ENCODE measurements at places on chromosomes 1 and 21.
A peak's percentile ranks its signal among the peaks of the same experiment; 100 is the strongest.

GRCh38 chr1:188363943-188364342, 1535.2 kb downstream of the PLA2G4A start:
- no peak for DNase-seq

DNA sequence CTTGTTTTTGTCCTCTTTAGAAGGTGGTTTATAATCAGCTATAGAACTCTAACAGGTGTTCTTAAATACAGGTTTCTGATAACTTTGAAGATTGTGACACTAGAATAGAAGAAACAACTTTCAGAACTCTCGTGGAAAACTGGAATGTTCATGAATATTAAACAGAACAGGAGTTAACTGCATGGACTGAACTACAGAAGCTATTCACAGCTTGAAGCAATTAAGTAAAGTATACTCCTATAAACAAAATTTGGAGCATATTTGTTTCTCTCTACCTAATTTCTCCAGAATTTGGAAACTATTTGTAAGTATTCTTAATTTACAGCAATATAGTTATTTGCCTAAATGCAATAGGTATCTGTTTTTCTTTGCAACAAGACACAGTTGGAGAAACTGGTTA, 824.8 kb downstream of the ADGRL2 start:
- DNase-seq = no peak

GRCh38 chr1:234008591-234008990, 104.1 kb downstream of the SLC35F3 start:
- DNase-seq = no peak

- no peak for DNase-seq
Measured at GRCh38 chr1:111218701-111219556, 8.6 kb upstream of the CHI3L2 start.

GRCh38 chr1:166999075-166999474, 10.0 kb downstream of the MAEL start:
- DNase-seq = no peak

DNA sequence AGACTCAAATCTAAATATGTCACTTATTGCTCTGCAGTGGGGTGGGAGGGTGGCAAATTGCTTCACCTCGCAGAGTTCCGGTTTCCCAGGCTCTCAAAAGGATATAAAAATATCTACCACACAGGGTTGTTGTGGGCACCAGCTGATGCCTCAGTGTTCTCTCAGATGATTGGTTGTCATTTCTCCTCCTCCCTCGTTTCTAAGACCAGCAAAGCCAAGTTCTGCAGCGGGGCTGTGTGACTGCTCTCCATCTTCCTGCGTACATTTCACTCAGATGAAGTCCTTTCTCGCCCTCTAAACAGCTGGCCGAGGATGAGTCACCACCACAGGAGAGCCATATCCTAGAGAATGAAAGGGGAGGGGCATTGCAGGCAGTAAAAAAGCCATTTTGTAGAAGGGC, 35.0 kb upstream of the VWA5B1 start:
- no peak for DNase-seq

GRCh38 chr1:187037973-187038553, 209.3 kb downstream of the PLA2G4A start:
- no peak for DNase-seq

DNA sequence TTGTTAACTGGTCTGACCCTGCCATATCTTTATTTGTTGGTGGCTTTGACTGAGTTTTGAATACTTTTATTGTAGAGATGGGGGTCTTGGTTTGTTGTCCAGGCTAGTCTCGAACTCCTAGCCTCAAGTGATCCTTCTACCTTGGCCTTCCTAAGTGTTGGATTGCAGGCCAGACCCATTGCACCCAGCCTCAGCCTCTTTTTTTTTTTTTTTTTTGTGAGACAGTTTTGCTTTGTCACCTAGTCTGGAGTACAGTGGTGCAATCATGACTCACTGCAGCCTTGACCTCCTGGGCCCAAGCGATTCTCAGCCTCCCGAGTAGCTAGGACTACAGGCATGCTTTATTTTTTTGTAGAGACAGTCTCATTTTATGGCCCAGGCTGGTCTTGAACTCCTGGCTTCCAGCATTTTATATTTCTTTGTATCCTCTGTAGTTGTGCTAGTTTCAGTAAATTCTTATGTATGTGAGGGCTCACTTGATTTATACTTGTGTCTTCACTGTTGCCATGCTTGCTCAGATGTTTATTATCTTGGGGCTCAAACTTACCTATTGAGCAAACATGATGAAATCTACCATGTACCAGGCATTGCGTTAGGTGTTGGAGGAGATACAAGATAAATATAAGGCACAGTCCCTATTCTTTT, 24.1 kb downstream of the THRAP3 start:
- DNase-seq = peak; percentile 90

- DNase-seq = peak; percentile 58
Measured at GRCh38 chr1:30847358-30847972, 61.1 kb downstream of the SDC3 start.

Measured in ovary (tissue), 10 donors.